ENCODE measurements at places on chromosomes 4 and X.

- no peak for DNase-seq
- no peaks in the 10 kb centered on the region for H3K27me3 ChIP-seq
- H3K4me3 ChIP-seq = no peak overlapping the region
- H3K4me1 ChIP-seq = peaks cover 22% of the 10 kb centered on the region
- no peaks in the 10 kb centered on the region for H3K36me3 ChIP-seq
- H3K27ac ChIP-seq = no peak overlapping the region
Observed at GRCh38 chr4:37994569-37994968, 34.4 kb downstream of the PTTG2 start.

DNA sequence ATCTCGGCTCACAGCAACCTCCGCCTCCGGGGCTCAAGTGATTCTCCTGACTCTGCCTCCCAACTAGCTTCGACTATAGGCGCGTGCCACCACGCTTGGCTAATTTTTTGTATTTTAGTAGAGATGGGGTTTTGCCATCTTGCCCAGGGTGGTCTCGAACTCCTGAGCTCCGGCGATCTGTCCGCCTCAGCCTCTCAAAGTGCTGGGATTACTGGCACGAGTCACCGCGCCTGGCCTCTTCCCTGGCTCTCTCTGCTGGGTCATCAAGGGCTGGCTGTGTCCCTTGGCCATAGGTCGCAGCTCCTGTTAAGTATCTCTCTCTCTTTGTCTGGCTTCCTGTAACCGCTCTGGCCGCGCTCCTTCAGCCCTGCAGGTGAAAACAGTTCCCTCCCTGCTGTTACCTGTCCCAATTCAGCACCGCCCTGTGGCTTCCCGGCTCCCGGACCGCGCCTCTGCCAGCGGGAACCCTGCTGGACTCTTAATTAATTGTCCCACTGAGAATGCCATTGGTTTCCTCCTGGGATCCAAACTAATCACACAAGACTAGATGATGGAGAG lies 1.3 kb upstream of the RGS12 start:
- DNase-seq = no peak
- H3K36me3 ChIP-seq = no peaks in the 10 kb centered on the region
- H3K27ac ChIP-seq = peak overlapping the region; percentile 7
- peak overlapping the region; percentile 85 for H3K4me3 ChIP-seq
- H3K27me3 ChIP-seq = peaks cover 49% of the 10 kb centered on the region
- peaks cover 11% of the 10 kb centered on the region for H3K4me1 ChIP-seq

DNA sequence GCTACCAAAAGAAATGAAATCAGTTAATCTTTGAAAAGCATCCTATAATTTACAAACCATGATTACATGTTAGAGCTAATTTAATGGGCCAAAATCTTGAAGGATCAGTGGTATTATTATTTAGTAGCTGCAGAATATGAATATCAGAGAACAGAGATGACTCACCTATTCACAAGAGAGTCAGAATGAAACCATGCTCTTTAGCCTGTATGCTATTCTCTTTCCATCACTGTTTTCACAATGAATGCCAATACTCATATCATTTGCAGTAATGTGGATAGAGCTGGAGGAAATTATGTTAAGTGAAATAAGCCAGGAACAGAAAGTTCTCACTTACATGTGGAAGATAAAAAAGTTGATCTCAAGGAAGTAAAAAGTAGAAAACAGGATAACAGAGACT lies 414.1 kb downstream of the CENPC start:
- no peak overlapping the region for H3K27ac ChIP-seq
- H3K4me3 ChIP-seq = no peak overlapping the region
- H3K27me3 ChIP-seq = no peaks in the 10 kb centered on the region

GRCh38 chr4:178080312-178080711 lies 638.1 kb upstream of the AGA start:
- no peaks in the 10 kb centered on the region for H3K4me1 ChIP-seq
- no peak overlapping the region for H3K27ac ChIP-seq
- no peak for DNase-seq

GRCh38 chr4:105710678-105711077 lies 2.1 kb downstream of the GSTCD start:
- H3K4me1 ChIP-seq = peaks cover 22% of the 10 kb centered on the region
- no peaks in the 10 kb centered on the region for H3K27me3 ChIP-seq
- no peak for DNase-seq
- H3K4me3 ChIP-seq = no peak overlapping the region

GRCh38 chrX:32448320-32448719 lies 763.0 kb downstream of the DMD start:
- H3K4me3 ChIP-seq = no peak overlapping the region
- no peaks in the 10 kb centered on the region for H3K36me3 ChIP-seq
- H3K27ac ChIP-seq = peak overlapping the region; percentile 82
- peaks cover 11% of the 10 kb centered on the region for H3K4me1 ChIP-seq
- DNase-seq = peak; percentile 5
- no peaks in the 10 kb centered on the region for H3K27me3 ChIP-seq

- H3K4me3 ChIP-seq = no peak overlapping the region
- no peak for DNase-seq
- H3K27me3 ChIP-seq = no peaks in the 10 kb centered on the region
- peaks cover 6% of the 10 kb centered on the region for H3K36me3 ChIP-seq
- H3K27ac ChIP-seq = no peak overlapping the region
Observed at GRCh38 chr4:139501117-139501516, 47.2 kb downstream of the RAB33B start.

DNA sequence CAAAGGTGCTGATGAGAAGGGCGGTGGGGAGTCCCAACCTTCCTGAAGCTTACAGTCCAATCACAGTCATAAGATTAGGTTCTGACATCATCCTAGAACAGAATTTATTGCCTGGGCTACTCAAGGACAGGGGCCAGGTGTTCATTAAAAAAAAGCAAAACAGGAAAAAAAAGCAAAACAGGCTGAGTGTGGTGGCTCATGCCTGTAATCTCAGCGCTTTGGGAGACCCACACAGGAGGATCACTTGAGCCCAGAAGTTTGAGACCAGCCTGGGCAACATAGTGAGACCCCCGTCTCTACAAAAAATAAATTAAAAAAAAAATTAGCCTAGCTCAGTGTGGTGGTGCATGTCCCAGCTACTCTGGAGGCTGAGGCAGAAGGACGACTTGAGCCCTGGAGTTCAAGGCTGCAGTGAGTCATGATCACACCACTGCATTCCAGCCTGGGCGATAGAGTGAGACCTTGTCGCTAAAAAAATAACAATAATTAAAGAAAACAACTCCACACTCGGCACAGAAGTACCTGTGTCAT lies 3.0 kb downstream of the RAB9A start:
- no peak overlapping the region for H3K4me3 ChIP-seq
- no peak for DNase-seq
- H3K27ac ChIP-seq = no peak overlapping the region

DNA sequence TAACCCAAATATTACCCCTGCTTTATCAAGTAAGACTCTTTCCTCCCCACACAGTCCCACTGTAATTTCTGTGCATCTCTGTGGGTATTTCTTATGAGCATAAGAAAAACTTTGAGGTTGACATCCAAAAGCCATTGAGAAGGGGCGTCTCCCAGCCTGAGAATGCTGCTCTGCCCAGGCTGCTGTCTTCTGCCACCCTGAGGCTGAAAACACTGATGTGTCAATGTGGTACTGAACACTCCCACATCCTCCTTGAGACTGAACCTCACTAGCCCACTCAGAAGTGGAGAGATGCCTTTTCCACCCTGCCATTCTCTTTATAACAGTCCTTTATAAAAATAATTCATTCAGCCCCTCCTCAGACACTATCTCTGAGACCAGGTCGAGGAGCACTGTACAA lies 120.8 kb downstream of the SMIM20 start:
- peaks cover 28% of the 10 kb centered on the region for H3K4me1 ChIP-seq
- H3K36me3 ChIP-seq = peaks cover 2% of the 10 kb centered on the region
- H3K4me3 ChIP-seq = no peak overlapping the region
- no peak overlapping the region for H3K27ac ChIP-seq

DNA sequence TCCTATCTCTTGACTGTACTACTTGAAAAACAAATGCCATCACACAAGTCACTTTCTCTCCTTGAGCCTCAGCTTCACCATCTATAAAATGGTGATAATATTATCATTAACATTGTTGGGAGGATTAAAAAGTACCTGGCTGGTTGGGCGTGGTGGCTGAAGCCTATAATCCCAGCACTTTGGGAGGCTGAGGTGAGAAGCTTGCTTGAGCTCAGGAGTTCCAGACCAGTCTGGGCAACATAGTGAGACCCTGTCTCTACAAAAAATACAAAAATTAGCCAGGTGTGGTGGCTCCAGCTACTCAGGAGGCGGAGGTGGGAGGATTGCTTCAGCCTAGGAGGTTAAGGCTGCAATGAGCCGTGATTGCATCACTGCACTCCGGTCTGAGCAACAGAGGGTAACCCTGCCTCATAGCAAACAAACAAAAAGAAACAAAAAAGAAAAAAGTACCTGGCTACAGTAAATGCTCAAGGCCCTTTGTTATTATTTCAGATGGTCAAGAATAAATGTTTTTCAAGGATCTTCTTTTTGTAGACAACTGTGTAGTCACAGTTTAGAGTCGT lies 120.3 kb downstream of the CHRNA9 start:
- no peaks in the 10 kb centered on the region for H3K36me3 ChIP-seq
- no peak overlapping the region for H3K4me3 ChIP-seq
- H3K4me1 ChIP-seq = peaks cover 20% of the 10 kb centered on the region
- no peaks in the 10 kb centered on the region for H3K27me3 ChIP-seq
- no peak for DNase-seq
- no peak overlapping the region for H3K27ac ChIP-seq

- H3K4me1 ChIP-seq = no peaks in the 10 kb centered on the region
- no peaks in the 10 kb centered on the region for H3K36me3 ChIP-seq
- H3K4me3 ChIP-seq = no peak overlapping the region
- DNase-seq = no peak
Observed at GRCh38 chr4:141912831-141913230, 276.4 kb downstream of the IL15 start.

DNA sequence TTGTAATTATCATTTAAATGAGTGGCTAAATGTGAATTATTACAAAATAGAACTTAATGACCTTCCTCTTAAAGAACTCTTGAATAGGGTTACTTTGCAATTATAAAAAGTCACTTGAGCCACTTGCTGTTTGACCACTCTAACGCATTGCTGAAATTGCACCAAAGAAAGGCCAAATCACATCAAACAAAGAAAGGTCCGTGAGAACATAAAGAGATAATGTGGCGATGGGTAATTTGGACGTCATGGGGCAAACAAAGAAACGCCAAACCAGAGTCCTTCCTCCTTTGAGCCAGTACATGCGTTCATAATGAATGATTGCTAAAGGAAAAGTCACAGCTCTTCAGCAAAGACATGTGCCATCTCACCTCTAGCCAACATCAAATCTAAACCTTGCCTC lies 229.8 kb upstream of the STS start:
- no peaks in the 10 kb centered on the region for H3K36me3 ChIP-seq
- no peak overlapping the region for H3K4me3 ChIP-seq
- no peaks in the 10 kb centered on the region for H3K27me3 ChIP-seq
- H3K27ac ChIP-seq = no peak overlapping the region
- no peak for DNase-seq

DNA sequence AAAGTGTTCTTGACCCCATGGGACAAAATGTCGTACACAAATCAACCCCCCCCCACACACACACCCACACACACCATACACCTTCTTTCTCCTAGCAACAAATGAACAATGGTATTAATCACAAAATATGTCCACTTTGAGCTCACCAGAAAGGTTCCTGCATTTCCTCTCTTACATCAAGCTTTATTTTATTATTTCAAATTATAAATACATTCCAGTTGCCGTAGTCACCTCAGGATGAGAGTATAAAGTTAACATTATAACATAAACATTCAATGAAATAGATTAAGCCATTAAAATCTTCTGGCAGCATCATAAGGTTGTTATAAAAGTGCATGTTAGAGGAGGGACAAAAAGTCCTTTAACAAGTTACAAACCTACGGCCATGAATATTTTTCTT lies 7.3 kb downstream of the XK start:
- no peak for DNase-seq
- H3K4me1 ChIP-seq = no peaks in the 10 kb centered on the region
- H3K4me3 ChIP-seq = no peak overlapping the region
- no peaks in the 10 kb centered on the region for H3K27me3 ChIP-seq
- no peaks in the 10 kb centered on the region for H3K36me3 ChIP-seq

GRCh38 chr4:48372272-48372671 lies 30.9 kb downstream of the SLAIN2 start:
- no peak overlapping the region for H3K27ac ChIP-seq
- H3K36me3 ChIP-seq = peaks cover under 1% of the 10 kb centered on the region
- H3K4me3 ChIP-seq = no peak overlapping the region
- DNase-seq = no peak
- H3K27me3 ChIP-seq = no peaks in the 10 kb centered on the region

DNA sequence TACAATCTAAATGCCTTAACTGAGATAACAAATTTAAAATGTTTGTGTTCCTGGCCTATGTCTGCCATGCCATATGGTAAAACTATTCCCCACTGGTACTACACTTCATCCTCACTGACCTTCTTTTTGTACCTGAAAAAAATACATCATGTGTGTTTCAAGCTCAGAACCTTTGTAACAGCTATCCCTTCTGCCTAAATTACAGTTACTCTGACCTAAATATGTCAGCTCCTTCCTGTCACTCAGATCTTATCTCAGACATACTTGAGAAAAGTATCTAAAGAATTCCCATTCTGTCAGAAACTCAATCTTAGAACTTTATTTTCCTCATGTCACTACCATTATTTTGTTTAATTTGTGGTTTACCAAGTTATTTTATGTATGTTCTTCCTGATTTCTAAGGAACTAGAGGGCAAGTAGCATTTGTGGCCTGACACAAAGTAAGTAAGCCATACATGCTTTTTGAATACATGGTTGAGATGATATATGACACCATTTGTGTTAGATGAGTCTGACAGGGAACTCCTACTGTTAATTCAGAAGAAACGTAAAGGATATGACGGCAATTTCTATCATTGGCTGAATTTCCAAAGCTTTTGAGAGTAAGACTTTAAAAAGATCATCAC lies 456.5 kb upstream of the NDST3 start:
- H3K4me1 ChIP-seq = no peaks in the 10 kb centered on the region
- DNase-seq = no peak
- H3K27me3 ChIP-seq = no peaks in the 10 kb centered on the region
- H3K36me3 ChIP-seq = no peaks in the 10 kb centered on the region
- no peak overlapping the region for H3K4me3 ChIP-seq
- H3K27ac ChIP-seq = no peak overlapping the region

DNA sequence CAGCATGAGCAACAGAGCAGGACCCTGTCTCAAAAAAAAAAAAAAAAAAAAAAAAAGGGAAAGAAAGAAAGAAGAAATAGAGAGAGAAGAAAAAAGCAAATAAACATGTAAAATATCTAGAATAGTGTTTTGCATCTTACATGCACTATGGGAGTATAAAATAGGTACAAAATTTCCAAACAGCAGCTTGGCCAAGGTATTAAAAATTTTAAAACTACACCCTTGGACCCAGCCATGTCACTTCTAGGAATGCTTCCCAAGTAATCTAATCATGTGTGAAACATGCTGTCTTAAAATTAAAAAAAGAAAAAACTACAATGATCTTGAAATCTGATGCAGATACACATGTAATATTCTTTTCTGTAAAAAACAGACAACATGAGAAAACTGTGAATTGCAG lies 21.6 kb downstream of the IRF2 start:
- no peaks in the 10 kb centered on the region for H3K27me3 ChIP-seq
- no peak overlapping the region for H3K4me3 ChIP-seq
- H3K4me1 ChIP-seq = peaks cover 45% of the 10 kb centered on the region
- no peak for DNase-seq

GRCh38 chr4:134126955-134127354 lies 74.6 kb downstream of the PABPC4L start:
- no peaks in the 10 kb centered on the region for H3K4me1 ChIP-seq
- H3K4me3 ChIP-seq = no peak overlapping the region
- no peak for DNase-seq
- no peak overlapping the region for H3K27ac ChIP-seq
- H3K36me3 ChIP-seq = no peaks in the 10 kb centered on the region
- no peaks in the 10 kb centered on the region for H3K27me3 ChIP-seq

- peaks cover 23% of the 10 kb centered on the region for H3K27me3 ChIP-seq
- no peak overlapping the region for H3K4me3 ChIP-seq
- H3K4me1 ChIP-seq = no peaks in the 10 kb centered on the region
Observed at GRCh38 chrX:129649268-129650182, 5.2 kb downstream of the APLN start.

All from T-helper 2 cell treated with Interferon-gamma antibody and Interleukin-4, amounts not matched to agents 5 μg/mL and 100 μg/mL, for 36 hours (primary cell).